NCI-H1694 (cell line): ENCODE measurements at places on chromosomes 6 and 20.

- DNase-seq: no peak
Measured at GRCh38 chr6:170258407-170258806, 32.5 kb downstream of the DLL1 start.

DNA sequence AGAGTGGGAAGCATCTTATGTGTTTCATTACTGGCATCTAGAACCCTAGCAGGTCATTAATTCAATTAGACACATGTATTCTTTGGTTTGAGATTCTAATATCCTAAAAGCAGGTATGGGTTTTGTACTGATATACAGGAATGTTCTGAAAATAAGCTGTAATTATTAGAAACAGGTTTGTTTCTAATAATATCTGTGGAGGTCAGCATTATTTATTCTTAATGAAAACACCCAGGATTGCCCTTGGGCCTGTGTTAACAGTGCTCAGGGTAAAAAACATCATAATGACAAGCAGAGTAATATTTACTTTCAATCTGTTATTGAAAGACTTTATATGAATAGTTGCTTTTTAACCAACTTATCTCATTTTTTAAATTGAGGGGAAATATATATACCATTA lies 8.0 kb upstream of the TULP4 start:
- DNase-seq: no peak

DNA sequence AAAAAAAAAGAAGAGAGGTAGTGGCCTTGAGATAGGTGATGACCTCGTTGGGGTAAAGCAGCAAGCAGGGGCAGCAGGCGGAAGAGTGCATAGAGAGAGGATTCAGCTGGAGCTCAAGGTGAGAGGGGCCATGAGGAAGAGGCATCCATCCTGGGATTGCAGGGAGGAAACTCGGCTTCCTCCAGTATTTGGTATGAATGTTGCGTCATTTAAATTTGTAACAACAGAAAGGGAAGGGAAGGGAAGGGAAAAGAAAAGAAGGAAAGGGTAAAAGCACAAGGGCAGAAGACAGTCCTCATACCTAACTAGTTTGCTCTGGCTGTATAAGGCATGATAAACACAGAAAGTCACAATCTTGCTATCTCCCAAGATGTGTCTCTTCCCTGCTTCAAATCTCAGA lies 39.9 kb upstream of the MYB start:
- DNase-seq: no peak

- no peak for DNase-seq
Measured at GRCh38 chr20:14543040-14543439, 205.6 kb upstream of the FLRT3 start.

DNA sequence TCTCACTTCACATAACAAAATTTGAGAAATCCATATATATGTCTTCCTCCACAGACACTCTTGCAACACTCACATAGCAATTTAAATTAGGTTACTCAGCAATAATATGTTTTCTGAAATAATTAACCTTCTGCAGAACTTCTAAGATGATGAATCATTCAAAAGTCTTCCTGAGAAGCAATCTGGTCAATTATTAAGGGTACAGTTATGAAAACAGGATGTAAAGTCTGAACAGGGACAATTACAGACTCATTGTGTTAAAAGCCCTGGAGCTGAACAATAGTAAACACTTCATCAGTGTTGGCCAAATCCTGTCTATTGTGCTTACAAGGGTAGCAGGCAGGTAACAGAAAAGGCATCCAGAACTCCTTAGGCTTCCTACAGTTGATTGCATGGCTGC lies 75.4 kb downstream of the FILIP1 start:
- DNase-seq: no peak

DNA sequence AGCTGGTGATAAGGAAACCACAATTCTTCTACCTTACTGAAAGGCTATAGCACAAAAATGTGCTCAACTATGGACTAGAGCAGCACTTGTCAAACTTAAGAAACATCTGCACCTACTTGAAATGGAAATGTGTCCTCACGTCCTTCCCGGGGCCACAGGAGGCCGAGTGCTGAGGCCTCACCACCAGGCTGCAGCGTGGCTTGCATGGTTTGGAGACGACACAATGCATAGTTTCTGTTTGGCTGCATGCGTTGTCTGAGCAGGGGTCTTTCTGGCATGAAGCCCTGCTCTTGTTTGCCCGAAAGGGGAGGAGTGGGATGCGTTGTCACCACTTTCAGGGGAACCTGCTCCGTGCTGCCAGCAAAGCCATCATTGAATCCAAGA lies 228.8 kb downstream of the TTLL2 start:
- DNase-seq: no peak

- DNase-seq: no peak
Measured at GRCh38 chr6:141361559-141361958, 771.2 kb upstream of the GJE1 start.

GRCh38 chr6:144266091-144266649 lies 19.0 kb upstream of the UTRN start:
- no peak for DNase-seq

GRCh38 chr6:48990739-48991138 lies 472.3 kb downstream of the MMUT start:
- no peak for DNase-seq
